ENCODE measurements at places on chromosomes 7 and 10.

DNA sequence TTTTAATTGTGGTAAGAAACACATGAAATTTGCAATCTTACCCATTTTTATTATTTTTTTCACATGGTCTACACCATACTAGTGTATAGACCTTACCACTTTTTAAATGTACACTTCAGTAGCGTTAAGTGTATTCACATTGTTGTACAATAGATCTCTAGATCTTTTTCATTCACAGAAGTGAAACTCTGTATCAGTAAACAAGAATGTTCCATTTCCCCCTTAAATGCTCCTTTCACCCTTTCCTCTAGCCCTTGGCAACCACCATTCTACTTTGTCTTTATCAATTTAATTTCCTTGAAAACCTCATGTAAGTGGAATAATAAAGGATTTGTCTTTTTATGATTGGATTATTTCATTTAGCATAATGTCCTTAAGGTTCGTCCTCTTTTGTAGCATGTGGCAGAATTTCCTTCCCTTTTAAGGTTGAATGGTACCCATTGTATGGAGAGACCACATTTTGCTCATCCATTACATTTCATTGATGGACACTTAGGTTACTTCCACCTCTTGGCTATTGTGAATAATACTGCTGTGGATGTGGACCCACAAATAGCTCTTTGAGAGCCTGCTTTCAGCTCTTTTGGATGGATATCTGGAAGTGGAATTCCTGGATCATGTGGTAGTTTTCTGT is 45.7 kb downstream of the SNX10 start:
- no peak for DNase-seq

DNA sequence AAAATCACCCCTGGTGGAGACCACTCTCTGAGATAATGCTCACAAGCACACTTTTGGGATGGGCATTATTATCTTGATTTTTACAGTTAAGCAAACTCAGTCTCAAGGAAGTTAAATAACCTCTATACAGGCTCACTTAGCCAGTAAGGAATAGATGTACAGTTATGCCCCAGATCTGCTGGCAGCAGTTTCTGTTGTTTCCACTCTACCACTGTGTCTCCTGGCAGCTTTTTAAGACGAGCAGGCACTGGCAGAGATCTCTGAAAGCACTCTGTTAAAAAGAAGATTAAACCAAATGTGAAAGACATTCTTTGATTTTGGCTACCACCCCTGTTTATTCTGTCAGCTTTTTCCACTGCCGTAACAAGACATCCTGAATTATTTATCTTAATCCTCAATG is 73.2 kb downstream of the SRI start:
- DNase-seq = no peak

DNA sequence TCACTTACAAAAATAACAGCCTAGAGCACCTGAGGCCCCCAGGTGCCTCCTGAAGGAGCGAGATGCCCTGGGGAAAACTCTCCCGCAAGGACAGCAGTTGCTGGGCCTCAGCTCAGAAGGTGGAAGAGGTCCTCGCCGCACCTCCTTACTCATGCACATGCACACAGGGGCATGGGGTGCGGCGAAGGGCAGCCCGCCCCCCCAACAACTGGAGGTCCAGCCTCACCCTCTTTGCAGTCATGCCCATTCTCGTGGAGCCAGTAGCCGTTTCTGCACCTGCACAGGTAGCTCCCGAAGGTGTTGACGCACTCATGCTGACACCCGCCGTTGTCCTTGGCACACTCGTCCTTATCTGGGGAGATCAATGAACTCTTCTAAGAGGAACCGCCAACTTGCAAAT is 19.9 kb upstream of the OPALIN start:
- DNase-seq = no peak

GRCh38 chr7:107658467-107658866 is 2.2 kb upstream of the SLC26A4 start:
- no peak for DNase-seq

- no peak for DNase-seq
Measured at GRCh38 chr10:22420787-22421517, 75.7 kb downstream of the SPAG6 start.
